ENCODE measurements at places on chromosomes 11 and 22.

DNA sequence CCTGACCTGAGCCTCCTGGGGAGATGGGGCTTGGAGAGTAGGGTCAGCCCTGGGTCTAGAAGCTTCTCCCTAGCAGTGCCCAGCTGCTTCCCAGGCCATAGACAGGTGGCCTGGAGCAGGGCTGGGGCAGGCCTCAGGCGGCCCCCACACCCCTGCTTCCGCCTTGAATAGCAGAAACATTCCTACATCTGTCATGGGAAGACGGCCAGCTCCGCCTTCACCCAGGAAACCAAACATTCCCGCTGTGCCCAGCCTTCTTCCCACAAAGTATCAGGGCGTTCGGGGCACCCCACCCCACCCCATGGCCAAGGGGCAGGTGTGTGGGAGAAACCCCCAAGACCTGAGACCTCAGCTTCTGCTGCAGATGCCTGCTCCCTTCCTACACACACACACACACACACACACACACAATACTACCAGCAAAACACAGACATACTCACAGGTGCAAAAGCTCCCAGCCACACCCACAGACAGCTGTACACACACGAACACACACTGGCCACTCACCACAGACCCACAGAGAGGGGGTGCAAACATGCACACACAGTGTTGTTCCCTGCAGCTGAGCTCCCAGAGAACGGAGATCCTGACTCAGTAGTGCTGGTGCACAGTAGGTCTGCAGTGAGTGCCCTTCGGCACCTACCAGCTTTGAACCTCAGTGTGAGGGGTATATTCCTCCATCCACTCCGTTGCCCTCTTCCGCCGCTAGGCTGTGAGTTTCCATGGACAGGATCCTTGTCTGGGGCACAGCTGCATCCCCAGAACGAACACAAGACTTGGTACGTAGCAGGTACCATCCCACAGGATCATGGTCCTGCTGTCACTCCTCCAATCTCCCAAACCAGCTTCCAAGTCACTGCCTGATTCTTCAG is 37.4 kb downstream of the PDGFB start:
- no peak for DNase-seq

- DNase-seq = no peak
Measured at GRCh38 chr22:37400719-37401118, 26.6 kb downstream of the ELFN2 start.

DNA sequence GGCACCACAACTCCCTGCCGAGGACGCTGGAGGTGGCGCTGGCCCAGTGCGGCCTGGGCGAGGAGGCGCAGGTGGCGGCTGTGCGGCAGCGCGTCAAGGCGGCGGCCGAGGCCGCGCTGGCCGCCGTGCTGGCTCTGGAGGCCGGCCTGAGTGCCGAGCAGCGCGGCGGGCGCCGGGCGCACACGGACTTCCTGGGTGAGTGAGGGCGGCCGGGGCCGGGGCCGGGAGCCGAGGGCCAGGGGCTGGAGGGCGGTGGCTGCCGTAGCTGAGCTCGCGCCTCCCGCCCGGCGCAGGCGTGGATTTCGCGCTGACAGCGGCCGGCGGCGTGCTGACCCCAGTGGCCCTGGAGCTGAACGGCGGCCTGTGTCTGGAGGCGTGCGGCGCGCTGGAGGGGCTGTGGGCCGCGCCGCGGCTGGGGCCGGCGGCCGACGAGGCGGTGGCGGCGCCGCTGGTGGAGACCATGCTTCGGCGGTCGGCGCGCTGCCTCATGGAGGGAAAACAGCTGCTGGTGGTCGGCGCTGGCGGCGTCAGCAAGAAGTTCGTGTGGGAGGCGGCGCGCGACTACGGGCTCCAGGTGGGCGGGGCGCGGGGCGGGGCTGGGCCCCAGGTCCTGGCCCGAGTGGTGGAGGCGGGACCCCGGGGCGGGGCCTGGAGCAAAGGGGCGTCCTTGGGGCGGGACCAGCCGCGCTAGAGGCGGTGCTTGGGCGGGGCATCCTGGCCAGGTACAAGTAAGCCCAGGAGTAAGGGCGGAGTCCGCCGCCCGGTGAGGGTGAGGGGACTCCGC is 5.4 kb downstream of the CARNS1 start:
- DNase-seq = peak; percentile 97

DNA sequence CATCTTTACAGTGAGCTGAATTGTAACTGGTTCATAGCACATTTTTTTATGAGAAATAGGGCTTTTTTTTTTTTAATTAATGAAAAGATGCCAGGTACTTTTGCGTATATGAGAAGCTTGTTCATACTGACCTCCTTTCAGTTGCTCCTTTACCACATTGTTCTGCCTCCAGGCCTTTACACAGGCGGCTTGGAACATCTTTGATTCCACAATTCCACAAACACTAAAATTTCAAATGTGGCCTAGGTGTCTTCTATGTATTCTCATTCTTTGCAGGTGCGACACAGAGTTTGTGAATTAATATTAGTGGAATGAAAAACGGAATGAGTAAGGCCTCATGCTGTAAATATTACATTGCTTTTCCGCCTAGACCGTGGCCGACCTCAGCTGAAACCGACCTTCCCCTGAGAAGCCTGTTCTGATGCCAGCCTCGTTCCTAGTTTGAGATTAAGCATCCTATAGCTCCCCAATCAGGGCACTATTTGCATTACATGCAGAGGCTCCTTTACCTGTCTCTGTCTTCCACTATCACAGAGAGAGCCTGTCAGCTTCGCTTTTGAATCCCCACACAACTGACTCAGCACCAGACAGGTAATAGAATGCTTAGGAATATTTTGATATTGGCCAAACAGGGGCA is 125.8 kb downstream of the LDLRAD3 start:
- DNase-seq = no peak

GRCh38 chr11:75262436-75262835 is 21.9 kb downstream of the TPBGL start:
- no peak for DNase-seq

DNA sequence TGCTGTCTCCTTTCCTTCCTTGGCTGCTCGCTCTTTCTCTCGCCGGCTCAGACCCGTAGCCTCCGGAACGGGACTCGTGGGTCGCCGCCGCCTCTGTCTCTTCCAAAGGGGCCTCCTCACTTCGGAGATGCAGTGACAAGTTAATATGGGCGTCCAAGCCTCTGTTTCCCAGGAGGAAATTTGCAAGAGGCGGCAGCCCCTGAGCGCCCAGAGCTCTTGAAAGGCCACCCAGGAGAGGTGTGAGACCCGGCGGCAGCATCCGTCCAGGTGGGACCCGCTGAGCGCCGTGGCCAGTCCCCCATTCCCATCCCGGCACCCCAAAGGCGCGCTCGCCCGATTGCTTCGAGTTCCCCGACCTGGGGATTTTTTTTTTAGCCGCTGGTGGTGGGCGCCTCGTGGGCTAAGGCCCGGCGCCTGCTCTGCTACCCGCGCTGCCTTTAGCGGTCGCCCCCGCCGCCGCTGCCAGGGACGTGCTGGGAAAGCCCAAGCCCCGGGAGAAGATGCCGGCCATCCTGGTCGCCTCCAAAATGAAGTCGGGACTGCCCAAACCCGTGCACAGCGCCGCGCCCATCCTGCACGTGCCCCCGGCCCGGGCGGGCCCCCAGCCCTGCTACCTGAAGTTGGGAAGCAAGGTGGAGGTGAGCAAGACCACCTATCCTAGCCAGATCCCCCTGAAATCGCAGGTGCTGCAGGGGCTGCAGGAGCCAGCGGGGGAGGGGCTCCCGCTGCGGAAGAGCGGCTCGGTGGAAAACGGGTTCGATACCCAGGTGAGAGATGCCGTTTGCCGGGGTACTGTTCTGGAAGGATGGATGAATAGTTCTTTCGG is 772 bp downstream of the NAV2 start:
- DNase-seq = no peak

- DNase-seq = no peak
Measured at GRCh38 chr11:65132238-65132987, 1.9 kb downstream of the SYVN1 start.

- DNase-seq = no peak
Measured at GRCh38 chr11:115146425-115146824, 357.8 kb downstream of the CADM1 start.

- no peak for DNase-seq
Measured at GRCh38 chr11:100639140-100639539, 47.9 kb upstream of the ARHGAP42 start.

GRCh38 chr11:43547889-43548381 is 132.6 kb upstream of the HSD17B12 start:
- DNase-seq = no peak

GRCh38 chr11:114075891-114076441 is 16.5 kb downstream of the ZBTB16 start:
- no peak for DNase-seq

DNA sequence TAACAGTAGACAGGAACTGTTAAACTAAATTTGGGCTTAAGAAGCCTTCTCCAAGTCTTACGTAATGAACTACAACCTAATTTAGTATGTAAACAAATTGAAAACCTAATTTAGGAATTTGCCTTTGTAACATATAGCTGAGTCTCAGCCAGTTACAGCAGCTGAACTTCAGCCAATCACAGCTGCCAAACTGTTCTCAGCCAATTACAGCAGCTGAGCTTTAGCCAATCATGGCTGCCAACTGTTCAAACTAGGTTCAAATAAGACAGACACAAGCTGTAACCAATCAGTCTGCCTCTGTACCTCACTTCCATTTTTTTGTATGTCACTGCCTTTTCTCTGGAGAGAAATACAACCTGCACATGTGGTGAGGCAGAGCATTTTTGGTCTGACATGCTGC is 95.0 kb upstream of the CD44 start:
- DNase-seq = no peak

DNA sequence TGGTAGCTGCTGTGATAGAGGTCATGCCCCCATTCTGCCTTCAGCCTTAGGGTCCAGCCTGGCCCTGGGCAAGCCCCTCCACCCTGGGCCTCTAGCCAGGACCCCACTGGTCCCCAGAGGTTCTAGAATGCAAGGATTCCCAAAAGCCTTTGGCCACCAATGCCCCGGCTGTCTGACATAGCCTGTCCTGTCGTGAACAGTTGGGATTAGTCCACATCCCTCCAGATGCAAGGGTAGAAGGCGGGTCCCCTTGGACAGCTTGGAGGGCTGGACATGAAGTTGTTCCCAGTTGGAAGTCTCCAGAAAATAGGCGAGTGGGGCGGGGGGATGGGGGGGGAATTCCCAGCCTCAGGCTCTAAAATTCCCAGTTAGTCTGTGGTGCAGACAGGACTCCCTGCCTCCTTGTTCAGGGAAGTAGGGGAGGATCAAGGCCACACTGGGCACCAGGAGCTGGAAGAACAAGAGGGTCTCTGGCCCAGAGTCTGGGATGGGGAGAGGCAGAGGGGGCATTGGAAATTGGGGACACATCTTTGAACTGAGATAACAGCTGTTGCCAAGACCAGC is 5.2 kb upstream of the ADORA2A start:
- DNase-seq = no peak

DNA sequence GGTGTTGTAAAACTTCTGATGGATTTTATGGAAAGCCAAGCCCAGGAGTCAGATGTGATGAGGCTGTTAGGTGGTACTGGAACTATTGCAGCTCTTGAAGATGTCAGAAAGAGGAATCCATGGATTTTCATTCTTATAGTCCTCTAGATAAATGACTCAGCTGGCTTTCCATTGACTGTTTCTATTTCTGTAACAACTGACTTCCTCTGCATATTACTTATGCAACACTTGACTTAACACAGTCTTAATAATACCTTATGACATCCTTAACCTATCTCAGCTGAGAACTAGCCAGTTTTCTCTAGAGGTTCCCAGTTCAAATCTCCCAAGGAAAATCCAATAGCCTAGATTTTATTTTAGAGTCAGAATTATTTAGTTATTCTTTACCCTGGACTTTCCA is 263.8 kb downstream of the LUZP2 start:
- DNase-seq = no peak

DNA sequence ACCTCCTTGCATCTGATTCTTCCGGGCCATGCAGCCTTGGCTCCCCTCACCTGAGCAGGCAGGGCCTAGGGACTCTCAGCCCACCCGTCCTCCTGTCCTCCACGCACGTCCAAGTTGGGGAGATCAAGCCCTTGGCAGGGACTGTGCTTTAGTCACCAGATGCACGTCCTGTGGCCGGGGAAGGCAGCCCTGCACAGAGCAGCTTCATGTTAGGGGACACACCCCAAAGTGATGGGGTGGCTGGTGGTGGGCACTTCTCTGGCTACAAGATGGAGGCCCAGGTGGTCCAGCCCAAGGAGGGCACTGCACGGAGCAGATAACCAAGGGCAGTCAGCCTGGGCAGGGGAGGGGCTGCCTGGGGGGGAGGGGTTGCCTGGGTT is 1.2 kb downstream of the MUC5B start:
- DNase-seq = no peak

DNA sequence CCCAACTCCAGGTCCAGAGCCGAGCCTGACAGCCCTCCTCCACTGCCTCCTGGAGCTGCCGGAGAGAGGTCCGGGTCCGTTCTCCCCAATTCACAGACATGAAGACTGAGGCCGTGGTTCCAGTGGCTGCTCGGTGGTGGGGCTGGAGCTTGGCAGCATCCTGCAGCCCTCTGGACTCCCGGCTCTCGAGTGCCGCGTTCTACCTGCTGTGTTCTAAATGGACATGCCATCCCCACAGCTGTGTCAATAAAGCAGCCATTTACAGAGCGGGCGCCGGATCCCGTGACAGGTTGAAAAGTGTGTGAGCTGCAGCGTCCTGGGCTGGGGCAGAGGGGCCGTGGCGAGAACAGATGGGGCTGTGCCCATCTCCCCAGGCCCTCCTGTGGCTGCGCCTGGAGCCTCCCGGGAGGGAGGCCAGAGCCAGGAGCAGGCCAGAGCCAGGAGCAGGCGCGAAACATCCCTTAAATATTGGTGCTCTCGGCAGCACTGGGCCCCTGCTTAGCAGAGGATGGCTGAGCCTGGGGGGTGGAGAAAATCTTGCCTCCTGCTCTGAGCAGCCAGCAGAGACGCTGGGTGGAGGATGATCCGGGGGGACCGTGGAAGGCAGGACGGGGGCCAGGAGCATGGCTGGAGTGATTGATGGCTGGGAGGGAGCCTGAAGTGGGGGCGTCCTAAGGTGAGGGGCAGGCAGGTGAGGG is 46.2 kb downstream of the FLRT1 start:
- no peak for DNase-seq

- DNase-seq = no peak
Measured at GRCh38 chr22:36833073-36833472, 16.2 kb upstream of the PVALB start.

- no peak for DNase-seq
Measured at GRCh38 chr22:50119768-50120251, 30.0 kb downstream of the MOV10L1 start.

DNA sequence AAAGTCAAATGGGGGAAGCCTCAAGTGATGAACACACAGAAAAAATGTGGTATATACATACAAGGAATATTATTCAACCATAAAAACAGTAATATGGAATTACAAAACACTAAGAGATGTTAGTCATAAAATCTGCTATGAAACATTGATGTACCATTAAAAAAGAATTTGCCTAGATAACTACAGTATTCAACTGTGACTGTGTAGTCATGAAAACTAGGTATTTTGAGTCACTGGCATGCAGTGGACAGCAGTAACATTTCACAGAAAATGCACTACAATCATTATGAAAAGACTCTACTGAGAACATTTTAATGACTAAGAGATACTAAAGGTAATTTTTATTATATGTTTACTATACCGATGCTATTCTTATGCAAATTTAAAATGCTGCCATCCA is 11.7 kb downstream of the ZNF195 start:
- no peak for DNase-seq

DNA sequence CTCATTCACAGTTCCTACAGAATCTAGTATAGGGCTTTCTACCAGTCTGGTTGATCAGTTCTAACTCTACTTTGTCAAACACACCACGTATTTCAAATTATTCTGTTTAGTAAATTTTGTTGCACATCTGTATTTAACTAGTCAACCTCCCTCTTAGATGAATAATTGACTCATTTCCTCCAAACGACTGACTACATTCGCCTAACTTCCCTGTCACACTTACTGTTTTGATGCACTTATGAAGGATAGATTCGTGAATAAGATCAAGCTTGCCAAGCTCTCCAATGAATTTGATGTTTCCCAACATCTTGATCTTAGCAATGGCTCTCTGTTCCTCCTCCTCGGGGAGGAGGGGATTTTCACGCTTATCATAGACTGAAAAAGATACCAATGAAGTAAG is 5.0 kb downstream of the EIF4G2 start:
- DNase-seq = no peak
